Thoracic aorta (tissue), 2 donors: ENCODE measurements at places on chromosomes 13 and 19.

DNA sequence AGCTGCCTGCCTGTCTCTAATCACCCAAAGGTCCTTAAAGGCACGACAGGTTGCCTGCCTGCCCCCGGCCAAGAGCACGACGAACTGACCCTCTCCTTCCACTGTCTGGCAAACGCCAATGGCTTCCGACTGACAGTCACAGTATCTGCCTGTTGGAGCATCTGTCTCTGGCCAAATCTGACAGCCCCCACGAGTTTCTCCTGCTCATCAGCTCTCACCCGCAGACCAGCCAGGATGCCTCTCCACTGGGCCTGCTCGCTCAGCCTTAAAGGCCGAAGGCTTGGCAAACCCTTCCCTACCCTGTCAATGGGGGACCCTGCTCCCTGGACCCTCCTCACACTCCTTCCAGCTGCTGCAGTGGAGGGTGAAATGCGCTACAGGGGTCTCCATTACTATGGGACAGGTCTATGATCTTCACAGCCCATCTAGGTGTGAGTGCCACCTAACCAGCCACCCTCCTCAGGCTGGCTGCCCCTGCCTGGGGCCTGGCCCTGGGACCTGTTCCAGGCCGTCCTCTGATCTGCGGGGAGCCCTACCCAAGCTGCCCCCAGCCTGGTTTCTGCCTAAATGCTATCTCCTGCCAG lies 932 bp downstream of the FAM83E start:
- peaks cover 23% of the 10 kb centered on the region for H3K36me3 ChIP-seq
- DNase-seq, result no peak
- H3K4me1 ChIP-seq, result peaks cover 21% of the 10 kb centered on the region
- no peak overlapping the region for H3K4me3 ChIP-seq

GRCh38 chr13:92436924-92437323 lies 789.7 kb upstream of the GPC6 start:
- no peak overlapping the region for H3K4me3 ChIP-seq
- no peak overlapping the region for H3K27ac ChIP-seq
- DNase-seq, result no peak
- H3K4me1 ChIP-seq, result no peaks in the 10 kb centered on the region
- H3K27me3 ChIP-seq, result no peaks in the 10 kb centered on the region
- no peaks in the 10 kb centered on the region for H3K36me3 ChIP-seq

- H3K4me3 ChIP-seq, result no peak overlapping the region
- H3K4me1 ChIP-seq, result no peaks in the 10 kb centered on the region
- no peak for DNase-seq
- no peaks in the 10 kb centered on the region for H3K27me3 ChIP-seq
Measured at GRCh38 chr13:66117563-66117962, 1112.6 kb downstream of the PCDH9 start.

- no peaks in the 10 kb centered on the region for H3K36me3 ChIP-seq
- peaks cover 14% of the 10 kb centered on the region for H3K4me1 ChIP-seq
- no peak for DNase-seq
- no peak overlapping the region for H3K27ac ChIP-seq
- H3K4me3 ChIP-seq, result peak overlapping the region; percentile 79
Measured at GRCh38 chr19:11560404-11561051, 1.5 kb upstream of the ELOF1 start.

DNA sequence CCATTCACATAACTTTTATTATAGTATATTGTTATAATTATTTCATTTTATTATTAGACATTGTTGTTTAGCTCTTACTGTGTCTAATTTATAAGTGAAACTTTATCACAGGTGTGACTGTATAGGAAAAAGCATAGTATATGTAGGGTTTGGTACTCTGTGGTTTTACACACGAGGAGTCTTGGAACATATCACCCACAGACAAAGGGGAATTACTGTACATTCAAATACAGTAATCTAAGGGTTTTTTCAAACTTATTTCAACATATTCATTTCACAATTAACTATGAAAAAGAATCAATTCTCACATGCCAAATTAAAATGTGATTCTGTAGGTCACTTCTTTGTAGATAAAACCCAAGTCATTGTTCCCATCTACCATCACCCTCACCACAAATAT lies 46.0 kb downstream of the RBM26 start:
- H3K27me3 ChIP-seq, result no peaks in the 10 kb centered on the region
- H3K4me1 ChIP-seq, result no peaks in the 10 kb centered on the region
- DNase-seq, result no peak

DNA sequence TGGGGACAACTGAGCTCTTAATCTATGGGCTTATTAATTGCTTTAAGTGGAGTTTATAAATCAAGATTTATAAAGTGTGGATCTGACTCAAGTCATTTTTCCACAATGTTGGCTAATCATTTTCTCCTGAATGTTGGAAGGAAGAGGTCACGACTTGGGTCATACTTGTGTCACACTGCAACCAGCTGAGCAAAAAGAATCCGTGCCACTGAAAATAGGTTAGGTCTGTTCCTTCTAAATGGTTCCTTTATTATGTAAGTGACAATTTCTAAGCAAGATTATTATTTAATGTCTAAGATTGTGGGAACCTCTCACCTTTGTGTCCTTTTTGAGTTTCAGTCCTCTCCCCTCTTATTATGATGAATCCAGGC lies 178.6 kb downstream of the SHISA2 start:
- H3K27ac ChIP-seq, result no peak overlapping the region
- H3K4me1 ChIP-seq, result no peaks in the 10 kb centered on the region
- H3K27me3 ChIP-seq, result no peaks in the 10 kb centered on the region
- H3K4me3 ChIP-seq, result no peak overlapping the region
- no peaks in the 10 kb centered on the region for H3K36me3 ChIP-seq
